T-helper 22 cell (primary cell): ENCODE measurements at places on chromosomes 7 and 10.

DNA sequence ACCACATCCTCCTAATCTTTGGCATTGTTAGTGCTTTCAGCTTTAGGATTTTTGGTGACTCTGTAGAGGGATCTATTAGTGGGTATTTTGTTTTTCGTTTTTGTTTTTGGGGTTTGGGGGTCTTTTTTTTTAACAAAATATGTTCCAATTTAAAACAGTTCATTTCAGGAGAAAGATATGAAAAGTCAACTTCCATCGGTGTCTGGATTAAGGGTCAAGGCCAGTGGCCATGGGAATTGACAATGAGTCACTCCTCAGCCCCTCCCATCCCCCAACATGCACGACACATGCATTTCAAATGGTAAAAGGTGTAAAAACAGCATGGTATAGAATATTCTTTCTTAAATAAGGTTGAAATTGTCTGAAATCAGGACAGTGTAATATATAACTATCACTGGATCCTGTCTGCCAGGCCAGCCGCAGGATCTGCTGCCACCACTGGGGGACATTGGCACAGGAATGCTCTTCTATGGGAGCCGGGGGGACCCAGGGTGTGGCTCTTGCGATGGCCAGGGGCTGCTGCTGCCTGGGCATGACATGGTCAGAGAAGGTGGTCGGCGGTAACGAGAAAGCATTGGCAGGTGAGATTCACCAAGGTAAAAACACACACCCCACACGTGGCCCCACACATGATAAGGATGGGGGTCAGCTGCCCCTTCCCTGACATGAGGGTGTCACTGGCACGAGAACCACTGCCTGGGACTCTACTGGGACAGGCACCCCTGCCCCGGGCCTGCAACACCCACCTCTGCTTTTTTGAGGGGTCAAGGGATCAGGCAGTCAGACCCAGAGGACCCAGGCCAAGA, 126.2 kb upstream of the KCTD7 start:
- no peak for DNase-seq

DNA sequence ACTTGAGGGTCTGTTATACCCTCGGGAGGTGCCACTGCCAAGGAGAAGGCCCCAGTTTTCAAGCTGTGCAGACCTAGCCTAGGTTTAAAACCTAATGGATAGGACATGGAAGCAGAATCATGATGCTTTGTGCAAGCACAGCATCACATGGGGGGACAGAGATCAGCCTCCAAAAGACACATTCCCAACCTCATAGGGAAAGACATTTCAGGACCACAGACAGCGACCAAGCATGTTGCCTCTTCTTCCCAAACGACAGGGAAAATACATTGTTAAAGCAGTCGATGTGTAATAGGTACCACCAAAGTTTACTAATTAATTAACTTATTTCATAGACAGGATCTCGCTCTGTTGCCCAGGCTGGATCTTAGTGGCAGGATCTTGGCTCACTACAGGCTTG, 573.9 kb downstream of the TCERG1L start:
- DNase-seq: no peak

GRCh38 chr7:120097020-120097419, 176.0 kb upstream of the KCND2 start:
- no peak for DNase-seq

- DNase-seq: no peak
These were observed 42.7 kb downstream of the VWDE start for GRCh38 chr7:12360948-12361347.

- DNase-seq: no peak
These were observed 24.3 kb downstream of the HSPB1 start for GRCh38 chr7:76326646-76327233.

DNA sequence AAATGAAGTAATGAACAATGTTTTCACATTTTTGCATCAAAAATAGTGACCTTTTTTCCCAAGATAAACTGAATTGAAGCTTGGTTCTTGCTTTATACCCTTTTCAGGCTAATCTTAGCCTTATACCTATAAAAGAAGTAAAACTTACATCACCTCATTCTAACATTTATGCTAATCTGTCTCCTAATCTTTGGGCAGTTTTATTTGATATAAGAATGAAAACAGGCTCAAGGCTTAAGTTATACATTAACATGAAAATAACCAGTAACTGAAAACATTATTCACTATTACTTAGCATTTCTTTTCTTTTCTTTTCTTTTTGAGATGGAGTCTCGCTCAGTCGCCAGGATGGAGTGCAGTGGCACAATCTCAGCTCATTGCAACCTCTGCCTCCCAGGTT, 113.1 kb downstream of the HIBADH start:
- DNase-seq: no peak

DNA sequence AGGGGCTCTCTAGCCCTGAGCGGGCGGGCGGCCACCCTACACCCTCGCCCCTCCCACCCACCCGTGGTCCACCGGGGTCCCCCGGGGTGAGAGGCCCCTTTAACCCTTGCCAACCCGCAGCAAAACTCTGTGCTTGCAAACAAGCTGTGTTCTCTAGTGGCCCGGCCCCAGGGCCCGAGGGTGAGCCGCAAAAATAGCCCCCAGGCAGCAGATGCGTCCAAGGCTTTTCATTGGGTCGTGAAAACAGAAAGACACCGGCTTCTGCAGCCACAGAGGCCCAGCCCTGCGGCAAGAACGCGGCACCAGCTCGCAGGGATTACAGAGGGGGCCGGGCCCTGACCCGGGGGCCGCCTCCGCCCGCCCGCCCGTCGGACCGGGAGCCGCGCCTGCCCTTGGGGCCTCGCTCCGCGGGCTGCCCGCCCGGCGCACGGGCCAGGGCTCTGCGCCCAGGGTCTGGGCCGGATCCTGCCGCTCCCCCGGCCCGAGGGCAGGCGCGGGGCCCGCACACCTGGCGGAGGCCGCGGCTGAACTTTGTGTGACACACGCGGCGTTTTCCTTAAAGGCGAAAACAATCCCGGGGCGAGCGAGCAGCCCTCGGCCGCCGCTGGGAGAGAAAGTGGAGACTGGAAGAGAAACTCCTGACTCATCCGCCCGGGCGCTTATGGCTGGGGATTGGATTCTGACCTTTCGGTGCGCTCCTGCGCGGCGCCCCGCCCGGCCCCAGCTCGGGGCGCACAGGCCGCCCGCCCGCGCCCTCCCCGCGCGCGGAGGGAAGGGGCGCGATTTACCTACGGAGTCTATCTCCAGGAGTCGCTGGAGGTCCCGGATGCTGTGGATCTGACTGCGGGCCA, 2.8 kb downstream of the PDGFA start:
- DNase-seq: no peak

DNA sequence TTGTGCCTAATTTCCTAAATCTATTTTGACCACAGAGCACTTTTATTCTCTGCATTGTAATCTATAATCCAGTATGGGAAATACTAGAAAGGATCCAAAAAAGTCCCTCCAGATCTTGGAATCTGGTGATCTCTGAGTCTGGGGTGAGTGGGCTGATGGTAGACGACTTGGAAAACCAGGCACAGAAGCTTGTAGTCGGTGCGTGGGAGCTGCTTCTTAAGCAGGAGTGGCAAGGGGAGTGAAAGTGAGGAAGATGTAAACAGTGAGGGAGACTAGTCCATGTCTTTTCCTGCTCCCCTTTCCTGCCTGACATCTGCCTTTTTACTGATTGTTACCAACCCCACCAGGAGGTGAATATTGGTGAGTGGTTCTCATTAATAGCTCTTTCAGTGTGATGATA, 6.8 kb downstream of the AUTS2 start:
- DNase-seq: no peak

DNA sequence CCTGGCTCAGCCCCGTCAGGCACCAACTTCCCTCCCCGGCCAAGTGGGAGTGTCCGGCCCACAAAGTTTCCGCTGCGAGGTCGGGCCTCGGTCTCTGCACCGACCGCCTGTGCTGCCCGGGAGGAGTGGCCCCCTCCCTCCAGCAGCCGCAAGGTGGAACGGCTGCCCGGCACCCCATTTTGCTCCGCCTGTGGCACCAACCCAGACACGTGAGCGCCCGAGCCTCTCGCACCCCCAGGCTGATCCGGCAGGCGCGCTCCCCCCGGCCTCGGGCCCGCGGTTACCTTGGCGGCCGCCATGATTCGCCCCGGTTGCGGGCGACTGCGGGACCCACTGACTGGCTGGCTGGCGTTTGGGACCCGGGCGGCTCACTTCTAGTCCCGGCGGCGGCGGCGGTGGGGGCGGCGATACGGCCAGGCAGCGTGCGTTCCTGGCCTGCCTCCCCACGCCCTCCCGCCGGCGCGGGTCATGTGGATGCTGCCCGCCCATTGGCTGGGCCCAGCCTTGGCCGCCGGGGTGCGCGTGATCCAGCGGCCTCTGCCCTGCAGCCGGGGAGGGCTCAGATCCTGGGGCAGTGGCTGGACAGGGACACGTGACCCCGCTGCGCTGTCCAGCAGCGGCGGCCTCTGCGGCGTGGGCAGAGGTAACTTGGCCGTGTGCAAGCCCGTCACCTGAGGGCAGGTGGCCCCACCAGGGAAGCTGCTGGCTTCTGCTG, at the start of gene SLC25A13:
SLC25A13 (minus strand) TSS at position 441 of the 715 bp plus-strand sequence; CDS start at position 299, 142 bp downstream.
- peak; percentile 39 for DNase-seq

GRCh38 chr10:88980247-88980646, 10.4 kb upstream of the FAS start:
- no peak for DNase-seq

GRCh38 chr10:131760416-131761166, 140.2 kb upstream of the PPP2R2D start:
- DNase-seq: no peak

DNA sequence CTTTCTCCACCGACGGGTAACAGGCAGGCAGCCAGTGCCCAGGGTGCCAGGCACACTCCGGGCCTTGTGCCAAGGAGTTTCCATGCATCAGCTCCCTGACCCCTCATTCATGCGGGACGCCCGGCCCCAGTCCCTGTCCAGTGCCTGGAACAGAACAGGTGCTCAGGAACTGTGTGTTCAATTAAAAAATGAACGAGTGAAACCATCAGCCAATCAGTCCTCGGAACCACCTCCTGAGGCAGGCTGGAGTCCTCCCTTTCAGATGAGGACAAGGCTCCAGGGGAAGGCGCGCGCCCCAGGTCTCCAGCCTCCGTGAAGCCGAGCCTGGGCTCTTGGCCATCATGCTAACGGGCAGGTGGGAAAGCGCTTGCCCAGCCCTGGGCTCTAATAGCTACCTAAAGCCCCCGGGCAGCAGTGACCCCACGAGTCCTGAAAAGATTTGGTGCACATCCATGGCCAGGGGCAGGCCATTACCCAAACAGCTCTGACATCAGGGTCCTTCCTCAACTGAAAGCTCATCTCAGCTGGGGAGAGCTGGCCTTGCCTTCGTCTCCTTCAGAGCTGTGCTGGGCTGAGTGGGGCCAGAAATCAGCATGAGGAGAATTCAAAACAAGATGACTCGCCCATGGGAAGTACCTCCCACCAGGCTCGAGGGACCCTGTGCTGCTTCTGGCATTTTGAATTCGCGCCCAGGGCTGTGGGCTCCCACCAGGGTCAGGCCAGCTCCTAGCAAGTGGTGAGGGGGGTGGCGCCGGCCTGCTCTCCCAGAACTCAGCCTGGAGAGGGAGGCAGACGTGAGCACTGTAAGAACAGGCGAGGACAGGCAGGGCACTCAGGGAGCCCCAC, 200.5 kb downstream of the MAD1L1 start:
- DNase-seq: no peak
